ENCODE measurements at places on chromosomes 4 and X.
A peak's percentile ranks its signal among the peaks of the same experiment; 100 is the strongest.

GRCh38 chr4:73221734-73222133, 36.9 kb downstream of the ANKRD17 start:
- no peak for DNase-seq

- no peak for DNase-seq
These were observed 64.1 kb downstream of the WWC2 start for GRCh38 chr4:183163135-183163534.

- no peak for DNase-seq
These were observed 226.1 kb upstream of the ANXA3 start for GRCh38 chr4:78325271-78326157.

DNA sequence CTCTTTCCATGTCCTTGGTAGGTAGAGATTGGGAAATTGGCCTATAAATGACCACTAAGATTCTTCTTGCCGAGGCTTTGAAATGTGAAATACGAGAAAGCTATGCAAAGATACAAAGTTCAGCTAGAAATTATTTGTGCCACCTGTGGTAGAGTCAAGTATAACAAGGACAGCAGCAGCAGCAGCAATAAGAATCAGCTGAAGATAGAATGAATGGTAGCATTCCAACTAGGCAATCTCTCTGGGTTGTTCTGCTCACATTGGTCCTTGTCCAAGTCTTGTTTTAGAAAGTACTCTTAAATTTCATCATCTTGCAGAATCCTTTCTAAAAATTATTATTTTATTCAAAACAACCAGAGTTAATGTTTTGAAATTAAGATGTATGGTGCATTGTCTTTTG, 67.8 kb upstream of the PCDH10 start:
- DNase-seq = no peak

DNA sequence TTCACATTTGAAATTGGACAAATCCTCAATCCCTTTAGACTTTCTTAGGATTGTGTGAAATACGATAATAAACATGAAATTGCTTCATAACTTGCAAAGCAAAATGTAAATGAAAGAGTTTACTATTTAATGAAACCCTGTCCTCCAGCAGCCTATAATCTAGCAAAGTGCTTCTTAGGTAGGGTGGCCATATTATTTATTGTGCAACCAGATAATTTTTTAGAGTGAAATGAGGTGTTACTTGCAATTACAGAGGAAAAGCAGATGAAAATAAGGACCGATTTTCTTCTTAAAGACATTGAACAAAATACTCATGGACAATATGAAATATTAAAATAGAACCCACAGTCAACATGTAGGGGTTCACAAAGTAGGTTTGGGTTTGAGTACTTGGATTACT, 116.2 kb upstream of the GALNT7 start:
- no peak for DNase-seq

DNA sequence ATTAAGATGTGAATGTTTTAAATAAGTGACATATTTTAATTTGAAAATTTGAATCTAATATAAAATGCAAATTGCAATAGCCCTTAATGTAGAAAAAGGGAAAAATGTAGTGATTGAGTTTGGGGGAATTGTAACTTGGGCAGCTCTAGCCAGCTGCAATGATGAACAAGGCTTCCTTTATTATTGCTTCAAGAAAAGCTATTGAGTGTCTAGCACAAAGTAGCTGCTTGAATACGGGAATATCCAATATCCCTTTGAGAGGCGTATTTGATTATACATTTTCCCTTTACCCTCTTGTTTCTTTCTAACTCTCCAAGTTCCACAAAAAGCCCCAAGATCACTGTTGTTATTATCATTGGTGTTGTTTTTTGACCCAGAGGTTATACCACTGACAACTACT, 21.8 kb downstream of the IL1RAPL1 start:
- DNase-seq = no peak

DNA sequence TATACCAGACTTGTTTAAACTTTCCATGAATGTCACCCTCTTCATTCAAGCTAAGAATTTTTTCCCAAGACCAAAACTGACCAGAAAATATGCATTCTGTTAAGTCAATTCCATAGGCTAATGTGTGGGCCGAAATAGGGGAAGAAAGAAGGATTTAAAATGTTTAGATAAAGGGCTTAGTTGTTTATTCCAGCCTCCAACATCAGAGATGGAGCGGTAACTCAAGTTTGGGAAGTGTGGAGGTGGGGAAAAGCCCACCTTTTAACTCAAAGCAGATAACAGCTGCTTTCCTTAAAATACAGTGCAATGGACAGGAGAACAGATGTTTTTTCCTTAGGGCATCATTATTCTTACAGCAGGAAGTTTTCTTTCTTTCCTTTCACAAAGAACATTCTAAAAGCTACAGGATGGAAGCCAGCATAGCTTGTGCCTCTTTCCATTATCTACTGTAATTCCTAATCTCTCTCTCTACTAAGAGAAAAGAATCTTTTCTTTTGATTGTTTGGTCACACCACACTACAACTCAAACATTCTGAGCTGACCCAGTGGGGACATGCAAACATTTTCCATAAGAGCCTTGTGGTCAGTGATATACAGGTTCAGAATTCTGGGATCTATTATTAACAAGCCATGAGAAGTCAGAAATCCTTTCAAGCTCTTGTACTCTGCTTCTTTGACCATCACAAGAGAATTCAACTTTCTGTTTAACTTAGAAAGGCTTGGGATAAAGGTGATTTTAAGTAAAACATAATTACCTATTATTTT, 101.6 kb downstream of the PDE5A start:
- no peak for DNase-seq

DNA sequence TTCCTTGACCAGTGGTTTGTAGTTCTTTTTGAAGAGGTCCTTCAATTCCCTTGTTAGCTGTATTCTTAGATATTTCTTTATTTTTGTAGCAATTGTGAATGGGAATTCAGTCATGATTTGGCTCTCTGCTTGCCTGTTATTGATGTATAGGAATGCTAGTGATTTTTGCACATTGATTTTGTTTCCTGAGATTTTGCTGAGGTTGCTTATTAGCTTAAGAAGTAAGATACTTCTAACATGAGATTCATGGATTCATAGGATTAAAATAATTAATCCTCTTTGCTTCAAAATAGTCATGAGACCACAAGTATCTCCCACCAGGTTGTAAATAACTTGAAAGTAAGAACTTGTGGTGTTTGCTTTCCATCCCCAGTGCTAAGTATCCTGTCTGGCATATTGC, 308.9 kb downstream of the DTHD1 start:
- DNase-seq = no peak

GRCh38 chrX:9436812-9437211, 28.0 kb upstream of the TBL1X start:
- DNase-seq = no peak

DNA sequence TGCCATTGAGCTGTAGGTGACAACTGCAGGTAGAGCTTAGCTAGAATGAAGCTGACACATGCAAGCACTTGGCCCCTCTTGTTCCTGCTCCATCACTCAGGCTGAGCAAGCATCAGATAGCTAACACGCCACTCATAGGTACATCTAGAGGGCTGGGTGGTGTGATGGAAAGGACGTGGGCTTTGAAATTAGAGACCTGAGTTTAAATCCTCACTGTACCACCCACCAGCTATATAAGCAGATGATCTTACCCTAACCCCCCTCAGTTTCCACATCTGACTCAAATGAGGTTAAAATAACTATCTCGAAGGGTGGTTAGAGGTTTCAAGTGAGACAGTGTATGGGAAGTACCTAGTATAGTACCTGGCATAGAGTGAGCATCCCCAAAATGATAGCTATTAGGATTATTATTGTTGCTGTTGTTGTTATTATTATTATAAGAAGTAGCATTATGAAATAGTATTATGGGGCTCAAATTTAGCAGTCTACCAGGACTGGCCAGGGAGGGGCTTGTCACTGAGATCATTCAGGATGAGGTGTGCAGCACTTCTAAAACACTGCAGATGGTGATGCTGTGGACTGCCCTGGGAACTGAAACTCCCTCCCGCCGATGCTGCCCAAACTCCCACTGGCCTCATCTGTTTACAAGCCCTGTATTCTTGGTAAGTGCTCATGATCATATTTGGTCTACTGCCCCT, 59.0 kb downstream of the REELD1 start:
- DNase-seq = no peak

- DNase-seq = no peak
These were observed 254.6 kb upstream of the GK2 start for GRCh38 chr4:79662651-79663050.

DNA sequence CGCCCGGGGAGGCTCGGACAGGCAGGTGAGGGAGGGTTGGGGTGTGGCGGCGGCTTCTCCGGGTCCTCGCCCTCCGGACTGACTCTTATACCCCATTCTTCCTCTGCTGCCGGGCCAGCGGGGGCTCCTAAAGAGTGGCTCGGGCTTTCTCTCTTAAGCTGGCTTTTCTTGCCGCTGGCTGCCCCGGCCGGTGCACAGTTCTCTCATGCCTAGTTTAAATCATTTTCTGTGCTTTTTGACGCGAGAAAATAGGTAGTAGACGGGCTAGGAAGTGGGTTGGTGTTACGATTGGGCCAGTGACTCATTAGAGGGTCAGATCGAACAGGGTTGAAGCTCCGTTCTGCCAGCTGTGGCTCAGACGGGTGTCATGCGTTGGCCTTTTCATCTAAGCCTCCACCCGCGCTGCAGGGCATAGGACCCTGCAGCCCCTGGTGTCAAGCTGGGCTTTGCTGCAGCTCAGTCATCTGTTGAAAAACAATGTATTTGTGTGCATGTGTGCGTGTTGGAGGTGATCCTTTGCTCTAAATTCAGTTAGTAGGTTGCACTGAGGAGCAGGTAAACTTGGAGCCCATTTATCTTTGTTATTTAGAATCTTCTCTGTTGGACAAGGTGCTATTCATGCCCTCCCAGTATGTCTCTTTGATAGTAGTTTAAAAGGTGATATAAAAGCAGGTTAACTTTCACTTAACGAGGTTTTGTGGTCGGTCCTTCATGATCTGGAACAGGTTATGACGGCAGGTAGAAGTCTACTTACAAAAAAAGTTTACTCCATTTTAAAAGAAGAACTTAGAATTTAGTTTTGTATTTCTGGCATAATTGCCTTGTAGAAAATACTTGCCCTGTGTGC, 802 bp downstream of the BMP2K start:
- peak; percentile 78 for DNase-seq

DNA sequence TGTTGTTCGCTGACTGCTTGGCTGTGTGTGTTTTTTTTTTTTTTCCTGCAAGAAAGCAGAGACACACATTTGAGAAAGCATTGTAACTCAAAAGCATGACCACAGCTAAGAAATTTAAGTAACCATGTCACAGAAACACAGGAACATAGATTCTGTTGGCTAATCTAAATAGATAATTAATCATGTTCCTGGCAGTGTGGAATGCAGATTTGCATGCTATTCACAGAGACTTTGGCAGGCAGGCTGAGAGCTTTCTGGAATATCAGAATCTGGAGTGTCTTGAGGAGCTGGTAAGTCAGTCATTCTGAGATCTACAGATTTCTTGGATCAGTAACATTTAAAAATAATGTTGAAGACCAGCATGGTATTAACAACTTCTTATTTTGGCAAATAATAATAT, 33.2 kb upstream of the SMS start:
- DNase-seq = no peak

DNA sequence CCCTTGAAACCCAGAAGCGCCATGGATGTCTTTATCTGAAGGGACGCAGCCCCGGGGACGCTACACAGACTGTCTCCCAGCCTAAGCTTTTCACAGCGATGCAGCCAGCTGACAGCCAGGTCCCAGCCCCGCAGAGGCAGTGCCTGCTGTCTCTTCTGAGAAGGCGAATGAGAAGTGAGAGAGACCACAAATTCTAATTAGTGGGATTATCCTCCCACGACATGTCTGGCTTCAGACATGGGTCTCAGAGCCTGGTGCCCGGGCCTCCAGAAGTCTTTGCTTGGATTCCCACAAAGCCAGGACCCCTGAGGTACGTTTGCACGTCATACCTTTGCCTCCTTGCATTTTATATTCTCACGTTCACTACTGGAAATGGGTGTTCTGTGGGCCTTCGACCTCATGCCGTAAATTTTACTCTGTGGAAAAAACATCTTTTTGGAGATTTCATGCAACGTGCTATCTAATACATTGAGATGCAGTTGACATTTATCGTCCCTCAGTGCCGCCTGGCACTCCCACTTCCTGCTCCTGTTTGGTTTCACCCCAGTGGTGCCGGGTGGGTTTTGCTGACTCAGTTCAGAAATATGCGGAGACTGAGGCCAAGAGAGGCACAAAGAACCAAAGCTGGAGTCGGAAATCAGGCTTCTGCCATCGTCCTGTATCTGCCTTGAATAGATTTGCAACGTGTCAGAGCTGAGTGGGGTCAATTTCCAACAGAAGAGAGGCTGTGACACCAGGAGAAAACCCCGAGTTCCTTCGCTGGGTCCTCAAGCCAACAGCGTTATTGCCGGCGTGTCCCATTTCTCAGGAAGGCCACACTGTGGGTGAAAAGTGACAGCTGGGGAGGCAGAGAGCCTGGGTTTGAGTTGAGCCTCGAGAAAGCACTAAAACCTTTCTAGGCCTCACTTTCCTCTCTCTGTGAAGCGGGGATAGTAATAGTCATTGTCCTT, 114.4 kb downstream of the STK32B start:
- DNase-seq = peak; percentile 26

DNA sequence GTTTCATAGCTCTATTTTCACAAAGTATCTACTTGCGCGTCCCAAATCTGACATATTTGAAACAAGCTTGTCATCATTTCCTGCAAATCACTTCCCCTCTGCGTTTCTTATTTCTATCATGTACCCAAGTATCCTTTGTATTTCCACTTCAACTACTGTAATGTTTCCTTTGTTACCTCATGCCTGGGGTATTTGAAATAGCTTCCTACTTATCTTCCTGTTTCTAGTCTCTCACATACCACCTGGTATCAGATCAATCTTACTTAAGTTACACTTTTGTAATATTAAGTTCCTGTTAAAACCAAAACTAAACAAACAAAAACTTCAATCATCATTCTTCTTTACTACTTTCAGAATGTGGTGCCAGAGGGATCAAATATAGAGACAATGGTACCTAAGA, 93.6 kb upstream of the SMAD1 start:
- no peak for DNase-seq

DNA sequence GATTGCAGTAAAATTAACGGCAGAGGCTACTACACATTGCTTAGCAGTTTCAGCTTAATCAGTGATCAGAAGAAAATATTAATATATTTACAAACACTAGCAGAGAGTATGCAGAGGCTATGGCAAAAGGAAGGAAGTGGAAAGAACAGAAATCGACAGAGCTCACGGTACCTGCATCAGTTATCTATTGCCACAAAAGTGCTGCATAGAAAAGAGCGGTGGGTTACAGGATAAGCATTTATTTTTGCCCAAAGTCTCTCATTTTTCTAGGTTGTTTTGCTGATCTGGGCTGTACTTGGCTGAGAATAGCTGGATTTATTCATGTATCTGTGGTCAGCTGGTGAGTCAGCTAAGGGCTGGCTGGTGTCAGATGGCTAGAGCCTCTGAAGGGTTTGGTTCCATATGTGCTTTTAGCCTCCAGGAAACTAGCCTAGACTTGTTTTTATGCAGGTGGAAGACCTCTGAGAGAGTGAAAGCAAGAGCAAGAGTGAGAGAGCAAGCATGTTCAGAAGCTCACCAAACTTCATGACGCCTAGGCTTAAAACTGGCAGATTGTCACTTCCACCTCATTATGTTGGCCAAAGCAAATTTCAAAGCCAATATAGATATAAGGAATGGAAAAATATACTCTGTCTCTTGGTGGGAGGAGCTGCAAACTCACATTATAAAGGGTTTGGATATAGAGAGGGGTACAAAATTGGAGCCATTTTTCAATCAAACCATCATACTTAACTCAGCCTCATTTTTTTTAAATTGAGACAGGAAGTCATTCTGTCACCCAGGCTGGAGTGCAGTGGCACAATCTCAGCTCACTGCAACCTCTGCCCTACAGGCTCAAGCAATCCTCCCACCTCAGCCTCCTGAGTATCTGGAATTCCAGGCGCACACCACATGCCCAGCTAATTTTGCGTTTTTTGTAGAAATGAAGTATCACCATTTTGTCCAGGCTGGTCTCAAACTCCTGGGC, 153.2 kb upstream of the RPL34 start:
- no peak for DNase-seq

- no peak for DNase-seq
These were observed 21.4 kb upstream of the IL15 start for GRCh38 chr4:141614878-141615586.
